ENCODE measurements at places on chromosomes 4 and X.

DNA sequence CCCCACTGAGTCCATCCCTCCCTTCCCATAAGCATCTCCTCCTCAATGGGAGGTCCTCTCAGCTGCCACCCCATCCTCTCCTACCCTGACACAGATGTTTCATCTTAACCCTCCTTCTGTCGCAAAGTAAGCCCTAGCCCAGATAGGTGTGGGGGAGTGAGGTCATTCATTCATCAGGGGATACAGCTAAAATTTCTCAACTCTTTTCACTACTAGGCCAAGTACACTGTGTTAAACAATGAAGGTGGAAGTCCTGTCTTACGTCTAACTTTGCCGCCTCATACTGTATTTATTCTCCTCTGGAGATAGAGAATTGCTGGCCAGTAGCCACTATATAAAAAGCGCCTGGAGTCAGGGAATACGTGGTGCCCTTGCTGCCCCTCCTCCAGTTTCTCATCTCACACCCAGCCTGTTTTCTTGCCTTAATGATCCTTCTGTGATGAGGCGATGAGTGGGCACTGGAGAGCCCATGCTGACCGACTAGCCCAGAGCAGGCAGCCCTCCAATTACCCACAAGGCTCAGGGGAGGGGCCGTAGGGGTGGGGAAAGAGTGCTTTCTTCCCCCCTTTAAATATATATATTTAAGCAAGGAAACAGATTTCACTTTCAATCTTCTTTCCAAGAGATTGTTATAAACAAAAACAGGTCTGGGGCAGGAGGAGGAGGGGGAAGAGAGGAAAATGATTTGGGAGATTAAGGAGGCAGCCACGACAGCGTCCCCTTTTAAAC lies 149.5 kb downstream of the PJA1 start:
- H3K4me3 ChIP-seq = no peak overlapping the region
- H3K36me3 ChIP-seq = no peaks in the 10 kb centered on the region
- no peak overlapping the region for H3K27ac ChIP-seq
- H3K27me3 ChIP-seq = no peaks in the 10 kb centered on the region
- DNase-seq = no peak

DNA sequence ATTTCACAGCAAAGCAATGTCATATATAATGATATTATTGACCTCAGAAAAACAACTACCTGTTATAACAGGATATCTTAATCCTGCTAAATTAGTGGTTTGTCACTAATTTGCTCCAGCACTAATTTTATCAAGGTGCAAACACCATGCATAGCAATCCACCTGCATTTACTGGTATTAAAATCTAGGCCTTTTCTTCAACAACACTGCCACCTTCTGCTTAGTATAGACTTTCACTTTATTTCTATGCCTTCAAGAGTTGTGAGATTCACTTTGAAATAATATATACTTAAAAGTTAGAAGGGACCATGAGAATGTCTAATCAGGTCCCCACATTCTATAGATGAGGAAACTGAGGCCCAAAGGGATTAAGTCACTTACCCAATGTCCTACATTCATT lies 82.1 kb upstream of the IQCM start:
- no peak overlapping the region for H3K4me3 ChIP-seq
- no peaks in the 10 kb centered on the region for H3K4me1 ChIP-seq
- H3K27ac ChIP-seq = no peak overlapping the region
- no peak for DNase-seq
- no peaks in the 10 kb centered on the region for H3K36me3 ChIP-seq
- H3K27me3 ChIP-seq = no peaks in the 10 kb centered on the region

DNA sequence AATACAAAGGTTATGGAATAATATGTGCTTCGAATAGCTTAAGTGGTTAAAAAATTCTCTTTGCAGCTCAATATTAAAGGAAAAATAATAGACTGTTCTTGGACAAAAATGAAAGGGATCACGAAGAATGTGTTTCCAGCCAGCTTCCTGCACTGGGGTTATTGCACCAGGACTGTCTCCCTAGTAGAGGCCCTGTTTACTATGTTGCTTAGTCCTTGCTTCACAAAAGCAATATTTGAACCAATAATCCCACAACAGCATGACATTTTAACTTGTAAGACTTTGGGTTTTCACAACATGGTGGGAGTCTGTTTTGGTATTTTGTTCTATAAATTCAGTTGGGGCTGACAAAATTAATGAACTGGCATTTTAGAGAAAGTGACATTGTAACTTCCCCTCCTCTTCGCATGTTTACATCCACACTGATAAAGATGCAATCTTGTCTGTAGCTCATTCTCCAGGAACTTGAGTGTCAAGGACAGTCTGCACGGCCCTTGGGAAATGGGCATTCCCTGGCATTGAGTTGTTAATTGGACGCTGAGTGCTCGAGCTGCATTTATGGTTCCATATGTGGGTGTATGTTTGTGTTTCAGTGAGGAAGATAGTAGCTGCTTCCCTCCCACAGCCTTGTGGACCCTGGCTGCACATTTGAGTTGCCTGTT lies 39.0 kb downstream of the SHROOM2 start:
- no peaks in the 10 kb centered on the region for H3K36me3 ChIP-seq
- H3K4me1 ChIP-seq = peaks cover 11% of the 10 kb centered on the region
- no peak overlapping the region for H3K27ac ChIP-seq
- H3K27me3 ChIP-seq = no peaks in the 10 kb centered on the region
- no peak overlapping the region for H3K4me3 ChIP-seq

DNA sequence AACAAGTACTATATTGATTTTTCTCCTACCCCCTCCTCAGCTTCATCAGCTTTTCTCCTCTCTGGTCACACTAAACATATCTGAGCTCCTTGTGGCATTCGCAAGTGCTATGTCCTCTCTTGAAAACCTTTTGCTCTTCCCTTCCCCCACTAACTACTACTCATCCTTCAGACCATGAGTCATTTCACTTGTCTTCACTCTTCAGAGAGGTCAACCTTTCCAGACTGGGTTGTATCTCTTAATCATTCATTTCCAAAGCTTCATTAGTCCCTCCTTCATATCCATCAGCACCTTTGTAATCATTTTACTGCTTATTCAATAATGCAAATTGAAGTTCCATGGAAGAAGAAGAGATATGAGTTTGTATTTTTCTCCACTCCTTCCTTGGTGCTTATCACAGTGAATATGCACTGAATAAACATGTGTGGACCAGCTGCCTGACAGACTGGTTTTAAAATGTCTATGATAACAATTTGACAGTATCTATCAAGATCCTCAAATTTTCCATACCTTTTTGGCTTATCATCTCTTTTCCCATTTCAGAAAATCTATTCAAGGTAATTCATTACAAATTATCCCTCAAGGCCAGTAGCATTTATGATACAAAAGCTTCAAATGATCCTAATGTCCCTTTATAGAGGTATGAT lies 28.4 kb downstream of the DDX60L start:
- H3K36me3 ChIP-seq = peaks cover 2% of the 10 kb centered on the region
- no peaks in the 10 kb centered on the region for H3K27me3 ChIP-seq

DNA sequence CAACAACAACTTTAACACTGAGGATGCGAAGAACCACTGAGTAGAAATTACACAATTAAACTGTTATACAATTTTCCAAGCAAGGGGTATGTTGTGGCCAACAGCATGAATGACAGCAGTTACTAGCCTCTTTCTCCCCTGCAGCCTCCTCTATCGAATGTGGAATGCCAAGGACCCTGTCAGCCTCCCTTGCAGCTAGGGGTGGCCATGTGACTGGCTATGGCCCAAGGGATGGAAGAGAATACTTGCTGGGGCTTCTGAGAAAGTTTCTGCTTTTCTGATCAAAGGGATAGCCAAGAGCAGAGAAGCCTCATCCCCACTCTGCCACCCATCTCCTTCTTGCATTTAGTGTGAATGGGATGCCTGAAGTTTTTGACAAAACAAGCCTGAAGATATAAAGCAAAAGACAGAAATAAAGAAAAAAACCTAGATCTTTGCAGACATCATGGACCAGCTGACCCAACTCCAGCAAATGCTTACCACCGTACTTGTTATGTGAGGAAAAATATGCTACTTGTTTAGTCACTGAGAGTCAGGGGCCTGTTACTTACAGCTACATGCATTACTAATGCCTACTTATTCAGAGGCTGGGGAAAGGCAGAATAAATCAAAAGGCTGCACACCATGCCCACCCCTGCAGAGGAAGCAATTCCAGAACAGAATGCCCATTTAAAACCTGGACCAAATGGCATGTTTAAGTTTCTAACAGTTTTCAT lies 32.0 kb downstream of the DCTD start:
- DNase-seq = no peak
- peak overlapping the region; percentile 26 for H3K4me3 ChIP-seq
- H3K4me1 ChIP-seq = peaks cover 12% of the 10 kb centered on the region
- no peak overlapping the region for H3K27ac ChIP-seq

- H3K27ac ChIP-seq = peak overlapping the region; percentile 49
- H3K4me3 ChIP-seq = no peak overlapping the region
- H3K27me3 ChIP-seq = no peaks in the 10 kb centered on the region
- peaks cover 13% of the 10 kb centered on the region for H3K4me1 ChIP-seq
- H3K36me3 ChIP-seq = peaks cover 11% of the 10 kb centered on the region
These were observed 6.3 kb upstream of the ADD1 start for GRCh38 chr4:2837110-2837903.

DNA sequence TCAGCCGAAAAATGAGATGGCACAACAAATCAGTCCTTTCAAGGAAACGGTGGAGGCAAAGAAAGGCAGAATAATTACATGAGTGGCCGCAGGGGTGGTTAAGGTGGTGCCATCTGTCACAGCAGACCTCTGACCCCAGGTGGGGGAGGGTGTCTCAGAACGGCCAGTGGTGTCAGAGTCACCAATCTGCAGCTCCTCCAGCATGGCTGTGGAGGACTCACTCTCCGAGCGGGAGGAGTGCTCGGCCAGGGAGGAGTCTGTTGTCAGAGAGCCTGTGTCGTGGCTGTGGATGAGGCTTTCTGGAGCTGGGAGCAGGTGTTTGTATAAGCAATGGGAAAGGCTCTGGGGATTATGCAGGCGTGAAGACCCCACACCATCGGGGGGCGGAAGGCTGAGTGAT lies 130.3 kb upstream of the PDLIM3 start:
- H3K36me3 ChIP-seq = peaks cover 23% of the 10 kb centered on the region
- H3K4me1 ChIP-seq = no peaks in the 10 kb centered on the region
- DNase-seq = no peak

- no peak for DNase-seq
- no peaks in the 10 kb centered on the region for H3K27me3 ChIP-seq
- H3K36me3 ChIP-seq = no peaks in the 10 kb centered on the region
- H3K27ac ChIP-seq = no peak overlapping the region
These were observed 16.2 kb downstream of the PRKX start for GRCh38 chrX:3697220-3697684.

- H3K4me3 ChIP-seq = no peak overlapping the region
- H3K27me3 ChIP-seq = no peaks in the 10 kb centered on the region
- H3K4me1 ChIP-seq = no peaks in the 10 kb centered on the region
- DNase-seq = no peak
These were observed 14.4 kb upstream of the ZNF41 start for GRCh38 chrX:47497271-47497888.

All from liver (tissue), 10 donors.